Mesenteric fat pad (tissue), 1 donor: ENCODE measurements at places on chromosomes 2 and 18. TPM values are rescaled to one million over a fixed set of nuclear protein-coding genes. Genes with fewer than 3 reads are reported as not detected.

LIPT1 gene
- total RNA-seq = 7.5 TPM

SERPINB3 gene
- not detected for total RNA-seq

DNA sequence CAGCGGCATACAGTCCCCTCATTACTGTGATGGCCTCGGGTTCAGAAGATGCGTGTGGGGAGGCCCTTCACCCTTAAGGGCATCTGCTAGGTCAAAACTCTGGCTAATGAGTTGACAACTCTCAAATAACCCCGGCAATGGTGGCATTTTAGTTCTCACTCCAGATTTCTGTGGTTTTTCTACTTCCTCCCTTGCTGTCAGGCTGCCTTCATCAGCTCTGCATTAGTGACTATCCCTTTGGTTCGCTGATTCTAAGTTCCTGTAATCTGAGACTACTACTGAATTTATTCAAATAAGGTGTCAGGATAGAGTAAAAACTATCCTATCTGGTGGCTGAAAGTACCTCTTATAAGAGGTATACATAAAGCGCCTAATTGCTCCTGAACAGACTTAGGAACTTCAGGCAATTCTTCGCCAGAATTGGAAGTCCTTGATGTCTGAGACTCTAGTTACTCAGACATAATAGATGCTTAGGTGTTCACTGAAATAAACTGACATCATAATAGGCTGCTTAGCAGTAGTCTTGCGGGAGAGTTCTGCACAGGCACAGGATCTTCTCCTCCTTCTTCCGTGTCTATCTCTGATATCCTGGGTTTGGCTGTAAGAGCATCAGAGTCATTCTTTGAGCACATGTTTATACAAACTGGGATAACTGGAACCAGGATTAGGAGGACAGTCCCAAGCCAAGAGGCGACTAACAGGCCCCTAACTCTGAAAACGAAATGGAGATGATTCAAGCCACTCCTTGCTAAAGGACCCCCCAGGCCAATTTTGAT, 194.5 kb downstream of the DNER start:
- DNase-seq = no peak

DNA sequence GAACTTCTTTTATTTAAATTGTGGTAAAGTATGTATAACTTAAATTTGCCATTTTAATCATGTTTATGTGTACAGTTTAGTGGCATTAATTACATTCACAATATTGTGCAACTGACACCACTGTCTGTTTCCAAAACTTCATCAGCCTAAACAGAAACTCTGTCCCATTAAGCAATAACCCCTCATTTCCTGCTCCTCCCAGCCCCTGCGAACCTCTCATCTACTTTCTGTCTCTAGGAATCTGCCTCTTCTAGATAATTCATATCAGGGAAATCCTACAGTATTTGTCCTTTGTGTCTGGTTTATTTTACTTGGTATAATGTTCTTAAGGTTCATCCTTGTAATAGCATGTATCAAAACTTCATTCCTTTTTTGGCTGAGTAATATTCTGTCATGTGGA, 75.1 kb downstream of the BOLA3 start:
- DNase-seq = no peak

DNA sequence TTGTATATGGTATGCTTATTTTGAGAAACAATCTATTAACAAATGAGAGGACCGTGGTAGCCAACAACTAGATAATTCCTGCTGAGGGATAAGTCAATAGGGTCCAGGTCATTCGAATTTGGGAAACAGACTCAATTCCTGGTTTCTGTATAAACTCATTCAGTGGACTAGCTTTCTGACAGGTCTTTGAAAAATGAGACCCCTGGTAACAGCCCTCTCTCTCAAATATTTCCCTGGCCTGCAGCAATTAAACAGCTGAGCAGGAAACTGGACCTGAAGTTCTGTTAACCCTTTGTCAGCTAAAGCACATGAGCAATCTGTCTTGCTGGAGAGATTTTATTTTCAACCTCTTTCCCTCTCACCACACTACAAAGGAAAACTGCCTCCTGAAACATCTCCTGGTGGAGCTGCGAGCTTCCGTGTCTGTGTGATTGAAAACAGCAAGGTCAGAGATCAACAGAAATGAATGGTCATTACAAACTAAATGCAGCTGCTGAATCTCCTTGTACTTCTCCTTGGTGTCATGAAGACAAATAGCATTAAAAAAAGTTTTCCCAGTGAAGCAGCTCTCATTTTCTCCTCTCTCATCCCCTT, 70.3 kb upstream of the CCDC85A start:
- no peak for DNase-seq

DNA sequence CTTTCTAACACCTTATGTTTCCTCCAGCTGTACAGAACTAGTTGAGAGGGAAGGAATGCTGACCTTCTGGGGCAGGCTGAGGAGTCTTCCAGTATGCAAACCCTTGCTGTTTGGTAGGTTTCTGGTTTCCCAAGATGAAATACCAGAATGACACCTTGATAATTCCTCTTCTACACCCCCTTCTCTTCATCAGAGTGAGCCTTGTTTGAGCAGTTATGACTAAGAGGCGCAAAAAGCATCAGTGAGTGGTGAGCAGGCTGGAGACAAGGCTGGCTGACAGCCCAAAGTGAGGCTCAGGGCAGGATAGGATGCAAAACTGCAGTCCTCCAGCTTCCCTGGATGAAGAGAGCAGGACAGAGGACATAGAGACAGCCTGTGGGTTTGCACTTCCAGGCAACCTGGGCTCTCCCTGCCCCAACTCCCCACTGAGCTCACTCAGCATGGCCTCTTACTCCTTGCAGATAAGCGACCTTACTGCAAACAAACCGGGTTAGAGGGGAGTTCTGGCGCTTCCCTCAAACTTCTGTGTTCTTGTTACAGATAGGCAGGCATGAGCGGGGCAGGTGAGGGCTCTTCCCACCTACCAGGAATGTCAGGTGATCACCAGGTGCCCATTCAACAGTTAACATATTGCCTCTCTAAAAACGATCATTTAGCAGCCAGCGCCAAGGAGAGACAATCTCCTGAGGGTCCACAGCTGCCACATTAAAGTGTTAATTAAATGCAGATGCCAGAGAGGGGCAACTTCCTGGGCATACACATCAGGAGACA, 5.4 kb downstream of the MPPE1 start:
- no peak for DNase-seq

- no peak for DNase-seq
Measured at GRCh38 chr18:39786477-39786876, 2168.6 kb upstream of the PIK3C3 start.

DNA sequence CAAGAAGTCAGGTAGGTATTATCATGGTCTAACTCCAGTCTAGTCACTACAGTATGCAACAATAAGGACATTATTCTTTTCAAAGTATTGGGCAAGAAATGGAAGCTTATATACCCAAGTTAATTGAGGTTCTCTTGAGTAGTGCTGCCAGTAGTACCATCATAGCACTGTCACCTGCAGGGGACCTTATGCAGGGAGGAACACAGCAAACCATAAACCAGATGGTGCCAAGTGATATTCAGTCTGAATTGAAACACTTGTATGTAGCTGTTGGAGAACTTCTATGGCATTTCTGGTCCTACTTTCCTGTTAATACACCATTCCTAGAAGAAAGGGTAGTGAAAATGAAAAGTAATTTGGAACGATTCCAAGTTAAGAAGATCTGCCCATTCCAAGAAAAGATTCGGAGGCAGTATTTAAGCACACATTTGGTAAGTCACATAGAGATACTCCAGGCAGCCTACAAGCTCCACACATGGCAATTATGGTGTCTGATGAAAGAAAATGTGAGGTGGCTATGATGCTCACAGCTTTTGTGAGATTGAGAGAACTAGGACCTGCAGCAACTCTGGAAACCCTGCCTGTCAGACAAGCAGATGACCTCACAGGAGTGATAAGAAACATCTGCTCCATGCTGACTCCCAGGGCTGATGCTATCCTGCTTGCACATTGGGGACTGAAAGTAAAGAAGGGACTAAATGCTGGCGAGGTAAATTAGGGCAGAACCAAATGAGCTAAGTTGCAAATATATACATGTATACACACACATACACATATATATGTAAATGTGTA, 174.7 kb downstream of the MC4R start:
- DNase-seq = no peak

GRCh38 chr2:1268034-1268433, 145.2 kb upstream of the TPO start:
- DNase-seq = no peak

- DNase-seq = no peak
Measured at GRCh38 chr2:74759986-74760385, 73.9 kb upstream of the HK2 start.

GRCh38 chr2:104772996-104773395, 80.9 kb upstream of the POU3F3 start:
- DNase-seq = no peak

DNA sequence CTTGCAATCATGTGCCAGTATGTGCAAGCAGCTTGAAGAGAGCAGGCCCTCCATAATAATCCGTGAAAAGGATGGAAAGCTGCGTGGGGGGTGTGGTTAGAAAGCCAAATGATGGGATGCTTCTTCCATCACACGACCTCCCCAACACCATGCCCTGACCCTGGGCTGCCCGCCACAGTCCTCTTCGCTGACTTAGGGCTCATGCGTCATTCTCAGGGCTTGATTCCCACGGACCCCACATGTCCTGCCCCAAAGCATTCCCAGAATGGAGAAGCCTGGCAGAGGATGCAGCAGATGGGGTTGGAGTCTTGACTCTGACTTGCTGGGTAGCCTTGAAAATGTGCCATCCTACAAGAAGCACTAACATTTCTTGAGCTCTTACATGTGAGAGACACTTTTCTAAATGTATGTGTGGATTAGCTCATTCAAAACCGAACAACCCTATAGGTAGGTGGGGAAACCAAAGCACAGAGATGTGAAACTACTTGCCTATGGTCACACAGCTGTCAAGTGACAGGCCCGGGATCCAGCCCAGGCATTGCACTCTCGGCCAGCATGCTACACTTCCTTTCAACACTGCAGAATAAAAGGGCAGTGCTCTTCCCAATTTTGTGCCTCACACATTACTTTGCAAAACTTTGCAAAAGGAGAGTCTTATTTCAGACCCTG, 3.7 kb downstream of the TNS1 start:
- no peak for DNase-seq

- no peak for DNase-seq
Measured at GRCh38 chr2:16114836-16115235, 174.5 kb downstream of the MYCN start.

DNA sequence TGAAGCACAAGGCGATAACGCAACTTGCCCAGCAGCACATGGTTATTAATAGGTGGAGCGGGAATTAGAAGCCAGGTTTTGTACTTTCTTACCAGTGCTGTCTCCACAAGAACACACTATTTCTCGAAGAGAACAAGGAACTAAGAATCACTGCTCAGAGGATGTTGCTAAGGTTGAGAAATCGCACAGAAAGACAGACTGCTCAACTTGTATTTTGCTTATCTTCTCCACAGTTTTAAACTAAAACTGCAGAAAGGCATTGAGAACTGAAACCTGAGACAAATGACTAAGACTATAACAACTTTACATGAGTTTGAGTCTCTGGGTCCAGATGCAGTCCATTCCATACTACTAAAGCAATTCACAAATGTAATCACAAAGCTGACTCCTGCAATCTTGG, 6.2 kb downstream of the PRKD3 start:
- no peak for DNase-seq

DNA sequence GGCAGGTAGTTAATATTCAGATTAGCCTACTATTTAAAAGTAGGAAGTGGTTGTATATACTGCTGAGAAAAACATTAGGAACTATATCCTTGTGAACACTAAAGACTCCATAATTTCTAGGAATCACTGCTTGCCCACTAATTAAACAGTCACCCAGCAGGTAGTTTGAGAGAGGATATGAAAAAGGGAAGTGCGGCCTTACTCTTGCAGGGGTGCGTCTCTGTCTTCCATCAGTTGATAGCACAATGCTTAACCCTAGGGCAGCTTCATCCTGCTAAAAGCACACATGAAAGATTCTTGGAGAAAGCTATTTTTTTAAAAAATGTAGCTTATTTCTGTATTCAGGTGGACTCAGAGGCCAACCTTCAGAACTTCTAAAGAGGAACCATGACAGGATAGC, 53.1 kb upstream of the ATP5MC3 start:
- no peak for DNase-seq

DNA sequence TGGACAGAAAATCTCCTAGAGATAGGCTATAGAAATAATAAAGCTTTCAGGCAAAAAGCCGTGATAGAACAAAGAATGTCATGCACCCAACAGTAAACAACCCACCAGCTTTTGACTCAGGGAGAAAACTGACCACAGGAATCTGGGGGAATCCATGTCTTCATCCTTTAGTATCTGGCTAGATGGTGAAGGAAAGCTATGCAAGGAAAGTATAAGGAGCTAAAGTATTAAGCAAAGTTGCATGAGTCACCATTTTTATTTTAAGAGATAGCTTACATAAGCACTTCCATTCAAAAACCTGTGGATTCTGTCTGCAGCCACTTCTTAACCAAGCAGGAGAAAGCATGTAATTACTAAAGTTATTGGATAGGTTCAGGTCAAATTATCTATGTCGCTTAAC, 363.8 kb downstream of the LRP1B start:
- no peak for DNase-seq

GRCh38 chr18:35104391-35105051, 63.3 kb downstream of the MAPRE2 start:
- no peak for DNase-seq

DNA sequence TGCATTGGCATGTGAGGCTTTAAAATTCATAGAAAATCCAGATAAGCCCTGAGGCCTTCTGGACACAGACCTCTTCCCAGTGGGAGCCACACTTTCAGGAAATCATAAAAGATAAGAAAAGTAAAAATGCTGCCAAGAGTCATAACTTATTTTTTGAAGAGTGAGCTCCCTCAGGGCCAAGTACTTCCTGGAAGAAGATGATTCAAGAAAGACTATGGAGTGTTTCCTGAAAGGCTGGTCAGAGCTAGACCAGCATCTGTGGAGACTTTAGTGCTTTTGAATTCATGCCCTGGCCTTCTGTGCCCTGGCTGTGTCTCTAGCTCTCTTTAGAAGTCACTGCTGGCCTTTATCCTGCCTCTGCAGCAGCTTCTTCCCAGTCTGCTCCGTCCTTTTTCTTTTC, 6.4 kb upstream of the XDH start:
- DNase-seq = no peak

DNA sequence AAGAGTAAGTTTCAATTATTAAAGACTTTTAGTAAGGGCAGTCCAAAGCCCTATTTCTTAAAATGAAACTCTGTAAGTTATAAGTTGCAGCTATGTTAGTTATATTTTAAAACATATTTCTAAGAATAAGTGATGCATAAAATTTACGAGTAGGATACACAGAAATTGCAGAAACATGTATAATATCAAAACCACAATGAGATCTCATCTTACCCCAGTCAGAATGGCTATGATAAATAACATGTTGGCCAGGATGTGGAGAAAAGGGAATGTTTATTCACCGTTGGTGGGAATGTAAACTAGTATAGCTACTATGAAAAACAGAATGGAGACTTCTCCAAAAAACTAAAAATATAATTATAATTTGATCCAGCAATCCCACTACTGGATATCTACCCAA, 201.2 kb downstream of the CBLN2 start:
- DNase-seq = no peak

DNA sequence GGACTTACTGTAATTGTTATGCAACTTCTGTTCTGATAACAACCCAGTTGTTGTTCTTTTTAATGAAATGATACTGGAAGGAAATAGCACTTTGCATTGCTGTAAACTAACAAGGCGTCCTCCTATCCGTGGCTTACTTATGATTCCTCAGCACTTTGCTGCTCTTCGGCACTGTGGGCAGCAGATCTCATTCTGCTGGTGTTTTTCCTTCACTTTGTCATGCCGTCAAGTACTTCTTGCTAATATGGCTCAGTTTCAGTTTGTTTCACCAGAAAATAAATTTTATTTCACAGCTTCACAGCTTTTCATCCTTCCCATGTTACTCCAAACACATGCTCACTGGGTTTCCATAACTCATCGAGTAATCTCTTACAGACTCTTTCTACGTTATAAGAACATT, 289.3 kb downstream of the MEIS1 start:
- no peak for DNase-seq

GRCh38 chr2:11160731-11161455, 5.6 kb downstream of the SLC66A3 start:
- no peak for DNase-seq
